ENCODE measurements at places on chromosomes 7 and 10.

- DNase-seq: no peak
Measured at GRCh38 chr10:124670849-124671248, 73.3 kb downstream of the FAM53B start.

DNA sequence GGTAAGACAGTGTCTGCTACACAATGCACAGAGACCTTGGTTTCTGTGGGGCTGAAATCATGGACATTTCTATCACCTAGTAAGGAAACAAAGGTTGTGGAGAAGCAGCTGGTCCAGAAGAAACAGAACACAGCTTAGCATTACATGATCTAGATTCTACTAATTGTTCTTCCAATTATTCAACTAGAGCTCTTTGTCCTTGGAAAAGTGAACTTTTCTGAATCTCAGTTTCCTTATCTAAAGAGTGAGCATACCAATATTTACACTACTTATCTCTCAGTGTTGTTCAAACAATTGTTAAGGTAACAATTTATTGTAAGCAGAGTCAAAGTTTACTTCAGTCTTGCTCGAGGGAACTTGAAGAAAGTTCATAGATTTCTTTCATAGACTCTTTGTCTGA lies 42.3 kb upstream of the TRIM24 start:
- DNase-seq: no peak

DNA sequence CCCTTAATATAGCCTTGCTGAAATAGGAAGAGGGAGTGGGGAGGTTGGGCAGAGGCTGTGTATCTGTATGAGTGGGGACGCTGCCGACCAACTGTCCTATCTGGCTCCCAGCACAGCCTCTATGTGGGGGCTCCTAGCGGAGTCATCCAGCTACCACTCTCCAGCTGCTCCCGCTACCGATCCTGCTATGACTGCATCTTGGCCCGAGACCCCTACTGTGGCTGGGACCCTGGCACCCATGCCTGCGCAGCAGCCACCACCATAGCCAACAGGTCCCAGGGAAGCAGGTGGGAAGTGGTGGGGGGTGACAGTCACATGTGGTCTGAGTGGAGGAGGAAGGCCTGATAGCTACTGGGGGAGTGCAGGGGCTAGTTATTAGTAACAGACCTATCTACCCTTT lies 6.6 kb downstream of the MRPL43 start:
- DNase-seq: no peak

GRCh38 chr7:38681882-38682281 lies 50.7 kb upstream of the AMPH start:
- DNase-seq: no peak

- DNase-seq: peak; percentile 86
Measured at GRCh38 chr7:20778063-20778721, 8.5 kb downstream of the SP8 start.

All from WTC11 (cell line).